ENCODE measurements at places on chromosomes 6 and 20.

- DNase-seq, result no peak
Observed at GRCh38 chr6:110828396-110828795, 13.1 kb upstream of the CDK19 start.

GRCh38 chr20:51446230-51446629 lies 96.3 kb downstream of the NFATC2 start:
- no peak for DNase-seq

GRCh38 chr6:69835414-69836179 lies 30.8 kb upstream of the COL19A1 start:
- no peak for DNase-seq

DNA sequence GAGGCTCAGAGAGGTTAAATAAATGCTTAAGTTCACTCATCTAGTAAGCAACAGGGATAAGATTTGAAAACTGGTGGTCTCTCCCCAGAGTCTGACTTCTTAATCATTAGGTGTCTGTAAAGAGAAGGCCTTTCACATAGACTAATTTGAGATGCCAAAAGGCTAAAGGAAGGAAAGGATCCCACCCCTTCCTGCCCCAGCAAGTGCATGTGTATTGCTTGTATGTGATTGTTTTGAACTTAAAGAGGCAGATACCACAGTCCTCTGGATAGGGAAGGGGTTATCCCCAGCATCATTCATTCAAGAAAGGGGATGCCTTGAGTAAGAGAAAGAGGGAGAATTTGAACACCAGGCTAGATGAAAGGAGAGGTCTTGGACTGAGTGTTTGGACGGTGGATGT lies 192.0 kb downstream of the OGFRL1 start:
- DNase-seq, result no peak

- no peak for DNase-seq
Observed at GRCh38 chr6:115456848-115457247, 603.8 kb downstream of the FRK start.

GRCh38 chr20:55173601-55174000 lies 698.2 kb downstream of the DOK5 start:
- DNase-seq, result no peak

GRCh38 chr6:3211681-3212080 lies 15.8 kb downstream of the TUBB2B start:
- DNase-seq, result no peak

DNA sequence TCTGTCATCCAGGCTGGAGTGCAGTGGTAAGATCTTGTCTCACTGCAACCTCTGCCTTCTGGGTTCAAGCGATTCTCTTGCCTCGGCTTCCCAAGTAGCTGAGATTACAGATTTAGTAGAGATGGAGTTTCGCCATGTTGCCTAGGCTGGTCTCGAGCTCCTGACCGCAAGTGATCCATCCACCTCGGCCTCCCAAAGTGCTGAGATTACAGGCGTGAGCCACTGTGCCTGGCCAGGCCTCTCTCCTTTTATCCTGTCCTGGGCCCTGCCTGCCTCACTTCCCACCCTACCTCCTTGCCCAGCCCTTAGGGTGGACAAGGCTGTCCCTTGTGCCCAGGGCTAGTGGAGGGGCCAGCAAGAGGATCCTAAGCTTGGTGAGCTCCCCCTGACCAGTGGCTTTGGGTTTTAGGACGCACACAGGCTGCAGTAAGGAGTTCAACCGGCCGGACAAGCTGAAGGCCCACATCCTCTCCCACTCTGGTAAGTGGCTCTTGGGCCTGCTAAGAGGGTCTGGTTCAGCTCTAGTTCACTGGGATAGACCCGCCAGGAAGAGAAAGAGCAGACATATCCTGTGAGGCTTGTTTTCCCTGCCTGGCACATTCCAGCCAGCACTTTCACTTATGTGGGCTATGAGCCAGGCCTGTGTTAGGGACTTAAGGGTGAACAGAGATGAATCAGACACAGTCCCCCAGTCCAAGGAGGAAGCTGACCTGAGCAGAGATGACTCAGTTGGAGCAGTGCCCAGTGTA lies 21.9 kb upstream of the CHMP4B start:
- no peak for DNase-seq

DNA sequence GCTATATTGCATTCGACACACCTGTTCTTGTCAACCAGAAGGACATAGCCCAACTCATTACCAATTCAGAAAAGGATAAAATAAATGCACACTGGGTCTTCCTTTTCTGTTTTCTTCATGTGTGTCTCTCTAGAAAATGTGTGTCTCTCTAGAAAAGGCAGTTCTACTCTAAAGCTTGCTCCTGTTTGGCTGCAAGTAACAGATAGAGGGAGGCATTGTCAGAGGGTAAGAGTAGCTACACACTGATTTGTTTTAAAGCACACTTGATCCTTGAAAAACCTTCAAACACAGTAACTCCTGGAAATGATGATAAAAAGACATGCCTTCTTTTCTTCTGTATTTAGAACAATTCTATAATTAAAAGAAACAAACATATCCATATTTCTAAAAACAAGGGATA lies 21.3 kb downstream of the GRM1 start:
- no peak for DNase-seq

DNA sequence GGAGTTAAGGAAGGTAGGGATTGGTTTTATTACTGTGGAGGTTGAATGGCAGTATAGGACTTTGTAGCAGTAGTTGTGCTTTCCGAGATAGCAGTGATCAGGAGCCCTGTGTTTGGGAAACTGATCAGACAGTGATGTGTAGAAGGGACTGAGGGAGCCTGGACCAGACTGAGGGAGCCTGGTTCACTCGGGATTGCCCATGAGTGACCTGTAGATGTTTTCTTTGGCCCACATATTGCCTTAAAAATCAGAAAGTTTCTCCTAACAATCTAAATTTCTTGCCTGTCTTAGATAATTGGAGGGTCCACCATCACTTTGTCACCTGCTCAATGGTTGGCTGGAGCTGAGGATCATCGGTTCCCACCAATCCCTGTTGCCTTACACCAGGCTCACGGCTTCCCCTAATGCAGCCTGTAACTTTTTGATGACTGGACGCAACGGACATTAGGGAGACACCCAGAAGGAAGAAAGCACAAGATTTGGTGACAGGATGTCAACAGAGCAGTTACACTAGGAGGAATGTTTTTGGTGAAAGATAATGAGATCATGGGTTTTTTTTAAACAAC lies 1.1 kb downstream of the CDS2 start:
- DNase-seq, result no peak

- DNase-seq, result no peak
Observed at GRCh38 chr6:95364016-95364604, 213.2 kb upstream of the MANEA start.

- DNase-seq, result no peak
Observed at GRCh38 chr6:125509477-125509876, 207.7 kb upstream of the HDDC2 start.

GRCh38 chr20:20655883-20656282 lies 56.6 kb downstream of the RALGAPA2 start:
- no peak for DNase-seq

DNA sequence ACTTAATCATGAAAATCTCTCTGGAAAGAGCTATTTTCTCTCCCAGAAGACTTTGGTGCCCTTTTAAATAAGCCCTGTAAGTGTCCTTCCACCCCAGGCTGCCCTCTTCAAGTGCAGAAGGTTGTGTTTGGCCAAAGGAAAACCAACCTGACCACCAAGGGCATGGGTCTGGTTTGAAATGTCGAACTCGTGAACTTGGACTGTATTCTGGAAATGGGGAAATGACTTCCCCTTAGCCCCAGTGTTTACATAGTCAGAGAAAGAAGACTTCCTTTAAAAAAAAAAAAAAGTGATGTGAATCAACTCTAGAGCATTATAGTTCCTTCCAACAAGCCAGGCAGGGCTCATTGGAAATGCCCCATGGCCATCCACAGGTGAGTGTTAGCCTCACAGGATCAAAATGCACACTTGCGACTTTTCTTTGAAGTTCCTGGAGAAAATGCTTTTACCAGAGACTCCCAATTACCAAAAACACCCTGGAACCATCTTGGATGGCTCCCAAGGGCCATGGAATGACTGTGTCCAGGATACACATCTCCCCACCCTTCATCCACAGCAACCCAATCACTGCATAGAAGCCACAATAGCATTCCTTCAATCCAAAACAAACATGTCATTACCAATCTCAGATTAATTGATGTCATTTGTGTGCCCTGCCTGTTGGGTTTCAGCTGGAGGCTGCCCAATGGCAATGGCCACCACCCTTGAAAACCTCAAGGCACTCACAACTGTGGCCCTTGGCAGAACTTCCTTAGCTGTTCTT lies 133.8 kb downstream of the CLIC5 start:
- DNase-seq, result no peak

DNA sequence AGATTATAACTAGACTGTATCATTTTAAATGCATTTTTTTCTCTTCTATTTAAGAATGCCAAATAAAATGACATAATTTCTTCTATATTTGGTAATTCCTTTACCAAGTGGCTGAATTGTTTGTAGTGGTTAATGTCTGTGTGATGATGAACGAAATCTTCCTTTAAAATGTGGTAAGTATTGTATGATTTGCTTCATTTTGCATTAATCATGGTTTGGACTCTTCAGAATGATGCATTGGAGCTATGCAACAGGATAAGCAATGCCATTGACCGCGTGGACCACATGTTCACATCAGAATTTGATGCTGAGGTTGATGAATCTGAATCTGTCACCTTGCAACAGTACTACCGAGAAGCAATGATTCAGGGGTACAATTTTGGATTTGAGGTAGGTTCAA lies 99.6 kb downstream of the MAP3K4 start:
- no peak for DNase-seq
